ENCODE measurements at places on chromosomes 2 and 18. TPM values are rescaled to one million over a fixed set of nuclear protein-coding genes. Genes with fewer than 3 reads are reported as not detected.

- no peak for DNase-seq
Observed at GRCh38 chr2:187654535-187654934, 100.3 kb upstream of the TFPI start.

DNA sequence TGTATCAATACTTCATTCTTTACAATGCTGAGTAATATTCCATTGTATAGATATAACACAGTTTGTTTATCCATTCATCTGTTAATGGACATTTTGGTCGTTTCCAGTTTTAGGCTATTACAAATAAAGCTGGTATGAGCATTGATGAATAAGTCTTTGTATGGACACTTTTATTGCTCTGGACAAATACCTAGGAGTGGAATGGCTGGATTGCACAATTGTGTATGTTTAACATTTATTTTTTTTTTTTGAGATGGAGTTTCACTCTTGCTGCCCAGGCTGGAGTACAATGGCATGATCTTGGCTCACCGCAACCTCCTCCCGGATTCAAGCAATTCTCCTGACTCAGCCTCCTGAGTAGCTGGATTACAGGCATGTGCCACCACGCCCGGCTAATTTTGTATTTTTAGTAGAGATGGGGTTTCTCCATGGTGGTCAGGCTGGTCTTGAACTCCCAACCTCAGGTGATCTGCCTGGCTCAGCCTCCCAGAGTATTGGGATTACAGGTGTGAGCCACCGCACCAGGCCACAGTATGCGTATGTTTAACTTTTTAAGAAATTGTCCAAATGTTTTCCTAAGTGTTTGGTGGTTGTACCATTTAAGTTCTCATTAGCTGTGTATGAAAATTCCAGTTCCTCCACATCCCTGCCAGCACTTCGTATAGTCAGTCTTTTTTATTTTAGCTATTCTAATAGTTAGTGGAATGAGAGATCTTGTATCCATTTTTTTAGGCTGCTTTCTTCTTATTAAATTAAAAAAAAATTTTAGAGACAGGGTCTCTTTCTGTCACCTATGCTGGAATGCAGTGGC lies 194.9 kb upstream of the HAAO start:
- DNase-seq = no peak

Gene MERTK
- 11.8 TPM for total RNA-seq

DNA sequence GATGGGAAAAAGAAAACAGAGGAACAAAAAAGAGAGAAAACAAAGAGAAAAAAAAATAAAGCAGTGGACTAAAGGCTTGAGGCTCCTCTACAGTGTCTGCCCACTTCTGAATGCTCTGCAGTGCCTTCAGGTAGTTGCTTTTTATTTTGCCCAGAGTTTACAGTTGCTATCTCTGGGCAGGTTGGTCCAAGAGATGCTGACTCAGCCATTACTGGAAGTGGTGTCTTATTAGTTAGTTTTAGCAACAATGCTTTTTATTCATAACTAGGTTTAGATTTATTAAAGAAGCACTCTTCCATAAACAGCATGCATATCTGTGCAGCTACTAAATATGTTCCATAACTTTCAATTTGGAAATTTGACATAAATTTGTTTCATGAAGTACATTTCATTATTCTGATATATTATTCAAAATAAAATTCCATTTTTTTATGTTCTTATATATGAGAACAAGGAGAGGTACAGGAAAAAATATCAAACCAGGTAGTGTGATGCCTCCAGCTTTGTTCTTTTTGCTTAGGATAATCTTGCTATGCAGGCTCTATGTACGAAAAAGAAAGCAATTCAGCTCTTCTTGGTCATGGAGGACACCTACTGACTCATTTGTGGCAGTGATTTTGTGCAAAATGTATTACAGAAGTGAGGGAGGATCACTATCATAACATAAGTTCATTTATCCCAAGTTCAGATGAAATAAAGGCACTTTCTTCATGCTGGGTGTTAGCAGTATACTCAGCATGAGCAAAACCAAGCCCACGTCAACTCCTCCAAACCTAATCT lies 69.5 kb downstream of the RPIA start:
- DNase-seq = no peak

Data from left cardiac atrium (tissue), 4 donors.